HuH-7.5 (cell line): ENCODE measurements at places on chromosomes 3 and 15.

DNA sequence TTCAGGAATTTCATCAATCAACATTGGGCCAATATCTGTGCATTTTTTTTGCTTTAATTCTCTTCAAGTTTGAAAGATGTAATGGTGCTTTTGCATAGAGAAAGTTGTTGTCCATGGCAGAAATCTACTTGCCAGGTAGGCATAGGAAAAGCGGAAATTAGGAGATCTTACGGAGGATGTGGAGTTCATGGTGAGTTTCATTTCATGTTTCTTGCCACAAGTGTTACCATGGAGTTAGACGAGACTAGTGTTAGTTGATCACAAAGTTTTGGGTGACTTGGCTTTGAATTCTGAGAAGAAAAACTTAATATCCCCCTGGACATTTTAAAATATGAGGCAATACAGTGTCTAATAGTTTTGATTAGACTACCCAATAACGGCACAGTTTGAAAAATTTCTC, 1.0 kb upstream of the P2RY13 start:
- no peak for DNase-seq

DNA sequence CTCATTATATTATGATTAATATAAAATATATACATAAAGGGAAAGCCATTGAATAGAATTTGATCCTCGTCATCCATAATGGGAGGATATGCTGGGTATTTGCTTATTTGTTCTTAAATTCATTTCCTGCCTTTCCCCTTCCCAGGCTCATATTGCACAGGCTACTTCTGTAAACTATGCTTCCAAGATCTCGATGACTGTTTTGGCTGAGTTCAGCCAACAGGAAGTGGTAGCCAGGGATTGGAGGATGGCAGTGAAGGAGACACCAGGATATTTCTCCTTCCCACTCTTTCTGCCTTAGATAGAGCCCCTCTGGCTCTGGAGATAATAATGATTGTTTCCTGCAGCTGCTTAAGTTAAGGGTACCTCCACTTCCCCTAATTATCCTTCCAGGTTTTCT, 44.3 kb upstream of the DYNC1LI1 start:
- DNase-seq: no peak

DNA sequence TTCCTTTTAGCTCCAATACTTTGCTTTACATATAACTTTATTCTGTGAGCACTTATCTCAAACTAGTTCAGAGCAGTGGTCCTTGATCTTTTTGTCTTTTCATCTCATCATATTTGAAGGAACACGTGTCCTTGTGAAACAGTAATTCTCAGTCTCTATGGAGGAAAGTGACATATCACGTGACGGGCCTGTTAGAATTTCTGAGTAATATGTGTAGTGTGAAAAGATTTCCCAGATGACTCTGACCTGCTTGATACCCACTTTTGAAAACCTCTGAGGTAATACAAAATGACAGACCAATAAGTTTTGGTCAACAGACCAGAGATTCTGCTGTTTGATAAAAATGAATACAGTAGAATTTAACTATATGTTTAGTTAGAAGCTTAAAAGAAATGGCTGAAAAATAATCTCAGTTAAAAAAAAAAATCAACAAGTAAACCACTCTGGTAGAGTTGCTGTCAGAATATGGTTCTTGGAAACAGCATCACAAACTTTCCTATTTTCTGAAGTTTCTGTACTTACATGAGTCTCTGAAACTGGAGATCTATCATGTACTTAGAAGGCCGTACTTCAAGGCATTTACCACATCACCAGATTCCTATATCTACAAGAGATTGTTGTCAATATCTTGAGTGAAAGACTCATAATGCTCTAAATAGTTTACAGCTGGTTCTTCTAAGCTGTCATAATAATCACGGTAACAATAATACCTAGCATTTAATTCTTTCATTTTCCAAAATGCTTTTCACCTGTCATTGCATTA, 590.2 kb upstream of the TBL1XR1 start:
- DNase-seq: no peak

- no peak for DNase-seq
Measured at GRCh38 chr3:88369337-88369736, 219.6 kb downstream of the C3orf38 start.

DNA sequence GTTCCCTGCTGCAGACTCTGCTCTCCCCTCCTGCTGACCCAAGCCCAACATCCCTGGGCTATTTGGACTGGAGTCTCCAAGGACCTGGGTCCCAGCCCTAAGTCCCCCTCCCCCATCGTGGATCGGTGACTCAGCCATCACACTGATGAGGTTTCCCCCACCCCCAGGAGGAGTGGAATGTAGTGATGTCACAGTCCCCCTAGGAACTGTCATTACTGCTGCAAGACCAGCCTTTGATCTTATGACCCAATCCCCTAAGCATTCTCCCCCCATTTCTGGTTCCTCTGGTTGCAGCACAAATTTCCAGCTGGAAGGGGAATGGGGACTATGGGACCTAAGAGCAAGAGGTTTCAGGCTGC, 63.4 kb upstream of the CSPG4 start:
- no peak for DNase-seq

DNA sequence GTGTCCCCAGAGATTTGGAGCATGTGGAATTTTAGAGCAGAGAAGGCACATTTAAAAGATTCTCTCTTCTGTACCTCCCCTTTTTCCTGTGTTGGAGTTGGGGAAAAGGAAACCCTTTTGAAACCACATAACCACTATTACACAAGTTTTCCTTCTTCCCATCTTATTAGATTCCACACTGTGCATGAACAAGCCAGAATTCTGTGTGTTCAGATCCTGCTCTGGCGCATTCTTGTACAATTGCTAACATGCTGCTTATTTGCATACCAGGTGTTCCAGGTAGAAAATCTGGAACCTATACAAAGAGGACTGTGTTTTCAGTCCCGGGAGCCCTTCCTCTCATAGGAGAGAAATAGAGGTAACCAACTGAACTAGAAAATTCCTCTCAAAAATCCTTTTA, 2.6 kb upstream of the CIB2 start:
- no peak for DNase-seq

DNA sequence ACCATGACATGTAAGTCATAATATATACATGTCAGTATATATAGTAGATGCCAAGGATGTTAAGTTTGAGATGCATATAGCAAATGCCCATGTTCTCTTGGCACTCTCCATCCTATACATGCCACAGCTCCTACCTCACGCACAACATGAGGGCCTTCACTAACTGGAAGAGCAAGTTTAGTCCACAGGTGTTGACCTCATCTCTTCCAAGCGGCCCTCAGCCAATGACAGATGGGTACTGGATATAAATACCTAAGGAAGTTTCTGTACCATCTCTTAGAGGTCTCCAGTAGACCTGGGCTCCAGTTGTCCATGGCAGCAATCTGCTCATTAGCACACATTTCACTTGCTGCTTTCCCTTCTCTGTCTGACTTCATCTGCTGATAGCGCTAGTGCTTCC, 43.3 kb upstream of the CMC1 start:
- no peak for DNase-seq

DNA sequence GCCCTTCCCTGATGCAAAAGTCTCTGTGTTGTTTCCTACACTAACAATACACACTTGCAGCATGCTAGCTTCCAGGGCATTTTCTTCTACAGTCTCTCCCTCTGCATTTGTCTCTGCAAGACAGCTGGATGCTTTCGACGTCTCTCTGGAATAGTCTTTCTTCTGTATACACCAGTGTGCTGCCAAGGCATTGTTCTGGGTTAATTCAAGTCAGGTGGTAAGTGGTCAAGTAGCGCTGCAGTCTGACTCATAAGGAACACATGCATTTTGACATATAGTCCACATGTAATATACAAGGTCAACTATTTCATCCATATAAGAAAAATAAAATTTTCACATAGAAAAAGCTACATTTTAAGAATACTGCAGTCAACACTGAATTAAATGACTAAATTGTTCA, 92.7 kb downstream of the MYLK start:
- no peak for DNase-seq

DNA sequence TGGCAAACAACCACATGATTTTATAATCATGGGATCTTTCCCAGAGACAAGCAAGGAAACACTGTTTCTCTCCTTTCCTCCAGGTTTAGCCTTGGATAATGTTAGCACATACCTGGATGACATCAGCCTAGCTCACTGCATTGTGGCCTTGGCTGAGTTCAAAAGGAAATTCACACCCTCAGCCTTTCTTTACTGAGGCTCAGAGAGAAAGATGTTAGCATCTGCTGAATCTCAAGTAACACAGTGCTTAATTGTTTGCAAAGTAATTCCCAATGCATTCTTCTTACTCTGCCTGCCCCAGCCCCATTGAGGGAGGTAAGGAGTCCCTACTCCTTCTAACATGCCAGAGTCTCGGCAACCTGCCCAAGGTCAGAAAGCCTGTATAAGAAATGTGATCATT, 432.2 kb upstream of the LMCD1 start:
- DNase-seq: no peak

- no peak for DNase-seq
Measured at GRCh38 chr3:152266221-152266995, 2.3 kb upstream of the MBNL1 start.

- DNase-seq: no peak
Measured at GRCh38 chr15:88628018-88628654, 7.0 kb downstream of the AEN start.

DNA sequence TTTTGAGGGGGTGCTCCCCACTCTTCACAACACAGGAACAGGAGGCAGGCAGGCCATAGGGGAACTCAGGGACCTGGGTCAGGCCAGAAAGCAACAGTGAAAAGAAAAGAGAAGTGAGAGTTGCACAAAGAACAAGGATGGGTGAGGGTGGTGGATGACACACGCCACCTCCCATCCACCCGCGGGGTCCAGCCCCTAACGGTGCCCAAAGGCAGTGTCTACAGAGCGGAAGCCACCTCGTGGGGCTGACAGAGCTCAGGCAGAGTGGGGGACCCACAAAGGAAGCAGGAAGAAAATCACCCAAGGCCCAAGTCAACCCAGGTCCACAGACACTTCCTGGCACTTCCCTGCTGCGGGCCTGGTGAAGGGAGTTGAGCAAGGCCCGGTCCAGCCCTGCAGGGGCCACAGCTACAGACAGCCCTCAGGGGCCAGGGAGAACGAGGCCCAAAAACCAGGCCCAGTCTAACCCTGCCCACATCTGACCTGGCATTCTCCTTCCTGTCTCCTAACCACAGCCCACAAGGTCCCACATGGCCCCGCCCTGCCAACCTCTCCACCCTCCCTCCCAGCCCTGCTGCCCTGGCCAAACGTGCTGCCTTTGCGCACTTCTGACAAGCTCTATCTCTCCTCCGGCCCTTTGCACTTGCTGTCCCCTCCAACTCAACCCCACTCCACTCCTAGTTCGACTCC, 5.9 kb downstream of the NUP210 start:
- DNase-seq: no peak

- DNase-seq: no peak
Measured at GRCh38 chr15:31887246-31887645, 143.1 kb upstream of the CHRNA7 start.

GRCh38 chr3:31178467-31178866, 284.0 kb upstream of the GADL1 start:
- DNase-seq: no peak

- DNase-seq: no peak
Measured at GRCh38 chr3:15476378-15476777, 45.1 kb downstream of the COLQ start.

- no peak for DNase-seq
Measured at GRCh38 chr3:186440891-186441290, 78.9 kb upstream of the DGKG start.

GRCh38 chr3:134859341-134859740, 64.3 kb downstream of the EPHB1 start:
- no peak for DNase-seq

DNA sequence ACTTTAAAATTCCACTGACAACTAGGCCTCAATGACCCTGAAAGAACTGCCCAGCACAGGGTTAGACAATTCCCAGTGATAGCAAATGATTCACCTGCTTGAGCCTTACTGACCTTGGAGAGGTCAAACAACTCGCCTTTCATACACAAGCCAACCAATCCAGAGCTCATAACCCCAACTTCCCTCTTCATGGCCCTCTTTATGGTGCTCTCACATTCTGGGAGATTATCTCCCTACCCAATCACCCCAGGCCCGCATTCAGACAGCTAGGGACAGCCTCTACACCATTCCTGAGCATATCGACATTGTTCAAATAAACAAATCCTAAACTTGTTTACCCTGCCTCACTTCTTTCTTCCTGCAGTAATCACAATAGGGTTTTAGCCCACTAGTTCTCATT, 32.2 kb upstream of the COLQ start:
- no peak for DNase-seq

- no peak for DNase-seq
Measured at GRCh38 chr15:60471314-60471713, 7.6 kb downstream of the ICE2 start.

- no peak for DNase-seq
Measured at GRCh38 chr3:18290157-18290556, 135.0 kb downstream of the SATB1 start.

DNA sequence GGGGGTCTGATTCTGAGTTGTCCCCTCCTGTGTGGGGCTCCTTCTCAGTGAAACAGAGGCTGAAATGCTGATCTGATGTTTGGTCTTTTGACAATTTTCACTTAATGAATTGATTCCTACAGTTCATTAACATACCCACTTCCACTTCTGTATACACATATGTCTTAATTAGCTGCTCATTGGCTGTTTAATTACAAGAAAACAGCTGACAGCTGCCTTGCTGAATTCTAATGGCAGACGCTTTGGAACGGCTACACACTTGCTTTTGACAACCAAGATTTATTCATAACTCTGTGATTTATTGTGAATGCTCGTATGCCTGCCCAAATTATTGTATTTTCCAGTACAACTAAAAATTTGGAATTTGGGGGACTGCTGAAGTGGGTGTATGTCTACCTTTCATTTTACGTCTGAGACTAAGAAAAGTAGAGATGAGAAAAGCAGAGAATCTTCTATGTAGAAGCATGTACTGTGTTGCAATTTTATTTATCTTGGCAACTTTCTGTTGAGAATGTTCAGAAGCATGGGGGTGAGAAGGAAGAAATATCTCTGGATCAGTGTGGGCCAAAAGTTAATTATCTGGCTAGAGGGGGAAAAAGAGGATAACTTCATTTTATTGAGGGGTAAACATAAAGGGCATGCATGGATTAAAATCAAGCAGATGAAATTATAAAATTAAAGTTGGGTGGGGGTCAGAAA, 46.5 kb upstream of the ICE2 start:
- no peak for DNase-seq

- DNase-seq: no peak
Measured at GRCh38 chr15:41975669-41976068, 3.3 kb upstream of the EHD4 start.

DNA sequence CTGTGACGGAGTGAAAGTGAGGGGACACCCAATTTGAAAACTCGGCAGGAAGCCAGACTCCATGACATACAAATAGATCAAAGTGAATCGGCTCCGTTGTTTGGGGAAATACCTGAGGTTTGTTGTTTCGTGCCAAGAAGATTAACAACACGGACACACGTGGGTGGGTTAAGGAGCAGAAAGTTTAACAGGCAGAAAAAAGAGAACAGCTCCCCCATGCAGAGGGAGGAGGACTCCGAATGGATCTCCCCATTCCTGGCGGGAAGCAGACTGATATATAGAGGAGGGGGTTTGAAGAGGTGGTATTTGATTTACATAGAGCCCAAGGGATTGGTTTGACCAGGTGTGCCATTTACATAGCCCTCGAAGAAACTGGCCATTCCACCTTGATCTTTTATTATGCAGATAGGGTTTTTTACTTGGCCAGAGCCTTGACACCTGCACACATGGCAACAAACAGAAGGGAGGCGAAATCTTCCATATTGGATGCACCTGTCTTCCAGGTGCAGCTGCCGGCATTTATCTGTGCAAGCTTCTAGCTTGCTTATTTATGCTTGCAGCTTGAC, 4.8 kb upstream of the SACM1L start:
- DNase-seq: no peak
